ENCODE measurements at places on chromosomes 2 and 18. TPM values are rescaled to one million over a fixed set of nuclear protein-coding genes. Genes with fewer than 3 reads are reported as not detected.

DNA sequence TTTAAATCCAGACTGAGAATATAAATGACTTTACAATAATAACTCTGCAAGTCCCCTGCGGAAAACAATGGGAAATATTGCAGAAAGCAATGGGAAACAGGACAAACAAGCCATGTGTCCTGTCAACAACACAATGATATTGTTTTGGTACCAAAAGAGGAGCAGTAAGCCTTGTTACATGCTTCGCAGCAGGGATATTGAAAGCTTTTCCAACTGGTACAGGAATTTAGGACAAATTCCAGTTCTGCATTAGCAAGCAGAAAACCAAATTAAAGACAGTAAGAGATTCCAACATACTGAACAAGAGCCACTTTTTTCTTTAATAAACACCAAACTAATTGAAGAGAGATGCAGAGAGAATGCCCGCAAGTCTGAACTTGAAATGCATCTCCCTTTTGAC is 30.0 kb downstream of the FRZB start:
- no peak for DNase-seq

GRCh38 chr2:11869391-11869991 is 123.1 kb downstream of the LPIN1 start:
- no peak for DNase-seq

DNA sequence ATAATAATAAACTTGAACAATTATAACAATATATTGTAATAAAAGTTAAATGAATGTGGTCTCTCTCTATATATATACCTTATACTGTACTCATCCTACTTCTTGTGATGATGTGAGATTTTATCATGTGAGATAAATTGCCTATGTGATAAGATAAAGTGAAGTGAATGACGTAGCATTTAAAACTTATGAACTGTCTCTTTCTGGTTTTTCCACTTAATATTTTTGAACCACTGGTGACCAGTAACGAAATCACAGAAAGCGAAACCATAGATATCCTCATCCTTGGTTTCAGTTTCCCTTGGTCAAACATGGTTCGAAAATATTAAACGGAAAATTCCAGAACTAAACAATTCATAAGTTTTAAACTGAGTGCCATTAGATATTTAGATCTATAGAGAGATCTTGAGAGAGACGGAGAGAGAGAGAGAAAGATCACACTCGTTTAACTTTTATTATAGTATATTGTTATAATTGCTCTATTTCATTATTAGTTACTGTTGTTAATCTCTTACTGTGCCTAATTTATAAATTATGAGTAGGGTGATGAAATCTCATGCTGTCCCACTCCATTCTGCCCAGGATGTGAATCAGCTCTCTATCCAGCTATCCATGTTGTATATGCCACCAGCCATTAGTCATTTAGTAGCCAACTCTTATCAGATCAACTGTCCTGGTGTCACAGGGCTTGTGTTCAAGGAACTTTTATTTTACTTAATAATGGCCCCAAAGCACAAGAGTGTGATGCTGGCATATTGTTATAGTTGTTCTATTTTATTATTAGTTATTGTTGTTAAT is 156.8 kb downstream of the THADA start:
- no peak for DNase-seq

DNA sequence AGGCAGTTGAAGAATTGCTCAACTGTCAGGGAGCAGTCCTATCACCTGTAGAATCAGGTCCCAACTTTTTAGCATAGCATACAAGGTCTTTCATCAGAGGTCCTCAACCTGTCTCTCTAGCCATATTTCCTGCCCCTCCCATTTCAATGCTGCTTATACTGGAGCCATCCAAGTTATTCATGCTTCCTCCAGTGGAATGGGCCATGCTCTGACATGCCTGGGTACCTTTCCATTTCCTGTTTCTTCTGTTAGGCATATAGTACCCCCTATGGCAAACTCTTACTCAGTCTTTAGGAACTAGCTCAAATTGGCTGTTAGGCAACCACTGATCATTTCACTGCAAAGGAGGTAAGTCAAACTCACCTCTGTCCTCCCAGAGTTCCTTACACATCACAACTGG is 51.0 kb upstream of the ABCA12 start:
- peak; percentile 28 for DNase-seq

GRCh38 chr18:68916734-68917133 is 118.9 kb downstream of the CCDC102B start:
- DNase-seq: no peak

- peak; percentile 76 for DNase-seq
Observed at GRCh38 chr2:36376319-36376765, 20.8 kb downstream of the CRIM1 start.

GRCh38 chr2:98502556-98503335 is 58.1 kb downstream of the INPP4A start:
- DNase-seq: no peak

GRCh38 chr2:120454654-120455385 is 108.9 kb downstream of the INHBB start:
- DNase-seq: no peak

DNA sequence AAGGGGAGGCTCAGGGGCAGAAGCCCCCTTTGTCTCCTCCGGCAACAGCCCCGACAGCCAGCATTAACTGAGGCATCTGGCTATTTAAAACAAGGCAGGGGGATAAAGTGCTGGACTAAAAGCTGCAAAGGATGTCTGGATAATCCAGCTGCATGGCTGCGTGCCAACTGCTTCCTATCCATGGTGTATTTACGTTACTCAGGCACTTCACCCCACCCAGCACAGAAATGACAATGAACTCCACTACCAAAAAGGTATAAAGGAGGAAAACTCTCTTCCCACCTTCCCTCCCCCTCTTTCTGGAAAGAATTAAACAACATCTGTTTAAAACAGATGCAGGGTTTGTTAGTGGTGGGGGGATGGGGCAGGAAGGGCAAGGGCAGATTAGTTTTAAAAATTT is 82.5 kb downstream of the SPRED2 start:
- peak; percentile 28 for DNase-seq

- no peak for DNase-seq
Observed at GRCh38 chr2:95292623-95293260, 4.4 kb upstream of the KCNIP3 start.

GRCh38 chr2:198863655-198864054 is 594.1 kb downstream of the SATB2 start:
- no peak for DNase-seq

- DNase-seq: no peak
Observed at GRCh38 chr2:28293416-28293815, 99.2 kb upstream of the FOSL2 start.

- no peak for DNase-seq
Observed at GRCh38 chr2:115880558-115880957, 1438.1 kb downstream of the DPP10 start.

DNA sequence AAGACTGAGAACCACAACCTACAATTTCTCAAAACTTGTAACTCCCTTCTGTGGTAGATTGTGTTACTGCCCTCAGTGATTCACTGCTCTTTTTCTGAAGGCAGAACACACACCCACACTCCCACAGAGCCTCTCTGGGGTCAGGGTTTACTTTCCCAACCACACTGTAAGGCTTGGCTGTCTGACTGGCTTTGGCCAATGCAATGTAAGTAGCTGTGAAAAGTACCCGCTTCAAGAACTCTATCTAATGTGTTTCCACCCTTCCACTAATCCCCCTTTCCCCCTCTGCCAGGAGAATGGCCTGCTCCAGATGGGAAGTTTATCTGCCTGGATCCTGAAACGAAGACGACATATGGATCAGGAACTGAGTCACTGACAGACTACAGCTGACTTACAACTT is 222.7 kb downstream of the CDH2 start:
- no peak for DNase-seq

DNA sequence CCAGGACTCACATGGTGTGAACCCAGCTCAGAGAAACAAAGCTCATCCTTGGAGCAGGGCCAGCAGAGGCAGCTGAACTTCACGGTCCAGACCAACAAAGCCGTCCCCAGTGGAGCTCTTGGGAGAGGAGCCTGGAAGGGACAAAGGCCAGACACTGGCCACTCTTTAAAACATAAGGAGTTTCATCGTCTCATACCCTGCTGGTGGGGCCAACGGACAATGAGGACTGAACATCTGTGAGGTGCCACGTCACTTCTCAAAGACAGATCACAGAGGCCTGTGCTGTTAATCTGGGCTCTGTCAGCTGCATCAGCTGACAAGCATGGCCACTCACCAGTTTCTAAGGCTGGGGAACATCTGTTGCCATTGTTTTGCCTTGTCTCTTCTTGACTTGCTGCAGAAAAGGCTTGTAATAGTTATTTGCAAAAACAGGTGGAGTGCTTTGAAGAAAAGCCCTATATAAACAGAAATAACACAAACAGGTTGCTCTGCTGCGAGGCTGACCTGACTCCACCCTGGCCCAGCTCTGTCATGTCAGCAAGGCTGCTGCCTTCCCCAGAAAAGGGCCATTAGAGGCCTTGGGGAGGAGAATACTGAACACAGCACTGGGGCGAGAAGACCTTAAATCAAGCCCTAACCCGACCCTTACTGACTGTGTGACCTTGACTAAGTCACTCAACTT is 68.1 kb upstream of the DAPL1 start:
- no peak for DNase-seq

GRCh38 chr2:148880636-148881035 is 5.6 kb downstream of the KIF5C start:
- DNase-seq: no peak

- DNase-seq: peak; percentile 86
Observed at GRCh38 chr2:64989126-64989981, at the start of gene SLC1A4. Gene SLC1A4 (plus strand): TSS chr2:64989399. CDS start chr2:64989644, 245 bp downstream.

The HSPE1 gene
- 139 TPM for total RNA-seq

The NTSR2 gene
- 0.34 TPM for total RNA-seq

The TMEM169 gene
- total RNA-seq: 1.1 TPM

The LCLAT1 gene
- 28.2 TPM for total RNA-seq

The VPS4B gene
- total RNA-seq: 31.7 TPM

The SLC35F6 gene
- total RNA-seq: 56.6 TPM

The FAP gene
- total RNA-seq: not detected

The CPS1 gene
- 0.68 TPM for total RNA-seq

The KRTCAP3 gene
- total RNA-seq: 147 TPM

The ZNF521 gene
- 12.7 TPM for total RNA-seq

The NT5C1B gene
- total RNA-seq: 4.8 TPM

All from prostate gland (tissue), 2 donors.